ENCODE measurements at places on chromosomes 7 and 10.

DNA sequence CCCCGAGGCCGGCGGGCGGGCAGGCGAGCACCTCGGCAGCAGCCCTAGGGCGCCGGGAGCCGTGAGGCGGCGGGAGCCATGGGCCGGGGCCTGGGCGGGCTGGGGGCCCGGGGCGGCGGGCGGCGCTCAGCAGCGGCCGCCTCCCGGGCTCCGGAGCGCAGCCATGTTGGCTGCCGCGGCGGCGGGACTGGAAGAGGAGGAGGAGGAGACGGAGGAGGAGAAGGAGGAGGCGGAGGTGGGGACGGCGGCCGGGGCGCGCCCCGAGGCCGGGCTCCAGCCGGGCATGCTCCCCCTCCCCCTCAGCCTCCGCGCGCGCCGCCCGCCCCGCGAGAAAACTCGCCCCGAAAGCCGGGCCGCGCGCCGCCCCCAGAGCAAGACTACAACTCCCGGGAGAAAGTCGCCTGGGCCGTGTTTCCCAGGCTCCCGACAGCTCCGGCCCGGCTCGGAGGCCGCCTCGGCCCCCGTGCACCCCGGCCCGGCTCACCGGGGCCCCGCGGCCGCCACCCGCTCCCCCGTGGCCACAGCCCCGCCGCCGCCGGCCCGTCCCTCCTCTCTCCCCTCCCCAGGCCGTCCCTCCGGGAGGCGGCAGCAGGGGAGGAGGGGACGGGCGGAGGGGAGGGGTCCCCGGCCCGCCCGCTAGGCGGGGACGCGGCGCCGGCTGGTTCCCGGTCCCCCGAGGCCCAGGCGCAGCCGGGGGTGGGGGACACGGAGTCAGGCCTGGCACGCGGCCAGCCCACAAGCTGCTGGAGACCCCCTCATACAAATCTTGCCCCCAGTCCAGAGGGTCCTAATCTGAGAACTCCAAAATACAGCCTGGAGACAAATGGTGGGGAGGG lies at the start of gene DLG5:
TSS of gene DLG5 (minus strand) at position 190 of the 836 bp plus-strand sequence. CDS start 235 bp downstream, outside the sequence.
- peak; percentile 67 for DNase-seq

DNA sequence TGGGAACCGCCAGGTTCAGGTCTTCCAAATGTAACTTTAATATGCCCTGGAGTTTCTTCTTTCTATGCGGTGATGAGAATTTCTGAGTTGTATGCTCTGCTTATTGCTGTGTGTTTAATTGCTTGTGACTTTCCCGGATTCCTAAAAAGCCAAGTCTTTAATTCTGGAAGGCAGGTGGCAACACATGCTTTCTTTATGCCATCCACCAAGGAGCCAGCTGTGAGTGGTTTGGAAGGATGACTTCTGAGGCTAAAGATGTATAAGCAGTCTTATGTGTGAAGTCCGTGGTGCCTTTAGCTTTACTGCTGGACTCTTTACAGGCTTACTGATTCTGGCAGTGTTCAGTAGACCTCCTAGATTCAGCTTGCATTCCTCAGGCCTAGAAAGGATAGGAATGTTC lies 3.1 kb downstream of the SDK1 start:
- no peak for DNase-seq

- DNase-seq: no peak
Observed at GRCh38 chr7:27173956-27174873, at the start of gene HOXA10. HOXA10 (minus strand) TSS chr7:27174320; CDS start chr7:27174306, 14 bp downstream.

DNA sequence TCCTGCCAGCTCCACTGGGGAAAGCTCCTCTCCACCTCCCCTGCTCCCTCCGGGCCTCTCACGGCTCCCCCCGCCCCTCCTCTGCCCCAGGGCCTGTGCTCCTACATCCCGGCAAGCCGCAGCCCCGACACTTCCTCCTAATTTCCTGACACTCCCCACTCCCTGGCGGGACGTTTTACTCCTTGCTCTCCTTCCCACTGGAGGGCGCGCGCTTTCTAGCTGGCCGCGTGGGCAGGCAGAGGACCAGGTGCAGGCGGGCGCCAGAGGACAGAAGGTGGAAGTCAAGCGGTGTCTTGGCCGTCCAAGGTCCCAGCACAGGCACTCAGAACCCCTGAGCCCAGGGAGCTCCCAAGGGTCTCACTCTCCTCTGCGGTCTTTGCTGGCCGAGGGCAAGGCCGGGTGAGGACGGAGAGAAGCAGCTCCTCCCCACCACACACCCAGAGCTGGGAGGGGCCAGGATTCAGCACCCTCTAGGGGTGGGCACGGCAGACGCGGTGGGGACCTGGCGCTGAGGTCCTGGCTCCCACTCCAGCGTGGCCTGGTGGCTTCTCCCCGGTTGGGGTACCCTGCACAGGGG lies 19.1 kb downstream of the ADAM8 start:
- peak; percentile 85 for DNase-seq

GRCh38 chr7:48105045-48105444 lies 16.0 kb downstream of the UPP1 start:
- DNase-seq: no peak

GRCh38 chr7:130396109-130396508 lies 15.8 kb downstream of the CPA1 start:
- DNase-seq: no peak

DNA sequence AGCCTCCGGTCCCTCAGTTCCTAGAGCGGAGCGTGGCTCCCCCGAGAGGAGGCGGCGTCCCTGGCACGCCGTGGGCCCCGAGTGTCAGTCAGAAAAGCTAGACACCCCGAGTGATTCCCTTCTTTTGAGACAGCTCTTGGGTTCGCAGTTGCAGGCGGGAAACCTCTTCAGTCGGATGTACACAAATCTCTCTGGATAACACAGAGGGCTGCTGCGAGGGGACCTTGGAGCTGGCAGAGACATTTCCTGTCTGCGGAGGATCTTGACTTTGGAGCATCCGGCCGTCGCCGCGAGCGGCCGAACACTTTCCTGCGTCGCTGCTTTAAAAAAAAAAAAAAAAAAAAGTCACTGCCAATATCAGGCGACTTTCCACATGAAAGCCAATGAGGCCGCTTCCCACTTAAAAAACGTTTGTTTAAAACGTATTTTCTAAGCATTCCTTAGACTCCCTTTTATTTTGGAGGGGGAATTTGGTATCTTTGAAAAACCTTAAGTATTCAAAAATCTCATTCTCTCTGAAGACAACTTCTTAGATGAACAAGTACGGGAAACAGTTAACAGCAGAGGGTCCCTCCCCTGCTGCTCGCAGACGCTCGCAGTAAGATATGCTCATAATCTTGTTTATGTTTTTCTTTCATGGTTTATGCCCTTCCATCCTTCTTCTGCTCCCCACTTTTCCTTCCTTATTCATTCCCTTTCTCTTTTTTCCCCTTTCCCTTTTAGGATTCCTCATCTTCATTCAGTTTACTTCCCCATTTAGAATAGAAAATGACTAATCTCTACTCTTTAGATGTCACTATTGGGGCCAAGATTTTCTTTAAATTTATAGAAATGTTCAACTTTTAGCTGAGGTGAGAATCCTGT lies 10.0 kb downstream of the HHEX start:
- peak; percentile 74 for DNase-seq

DNA sequence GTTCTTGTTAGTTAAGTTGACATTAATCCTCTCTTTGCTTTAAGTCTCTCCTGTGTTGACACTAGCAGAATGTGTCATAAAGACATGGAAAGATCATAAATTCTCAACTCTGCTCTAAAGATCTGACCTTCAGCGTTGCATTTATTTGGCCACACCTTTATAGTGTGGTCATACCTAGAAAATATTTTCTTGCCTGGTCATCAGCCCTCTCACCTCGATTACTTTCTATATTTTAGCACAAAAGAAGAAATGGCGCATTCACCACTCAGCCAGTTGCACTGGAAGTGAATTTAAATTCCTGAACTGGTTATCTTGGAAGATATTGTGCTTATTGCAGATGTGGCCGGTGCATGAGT lies 96.7 kb upstream of the PDCD4 start:
- no peak for DNase-seq

DNA sequence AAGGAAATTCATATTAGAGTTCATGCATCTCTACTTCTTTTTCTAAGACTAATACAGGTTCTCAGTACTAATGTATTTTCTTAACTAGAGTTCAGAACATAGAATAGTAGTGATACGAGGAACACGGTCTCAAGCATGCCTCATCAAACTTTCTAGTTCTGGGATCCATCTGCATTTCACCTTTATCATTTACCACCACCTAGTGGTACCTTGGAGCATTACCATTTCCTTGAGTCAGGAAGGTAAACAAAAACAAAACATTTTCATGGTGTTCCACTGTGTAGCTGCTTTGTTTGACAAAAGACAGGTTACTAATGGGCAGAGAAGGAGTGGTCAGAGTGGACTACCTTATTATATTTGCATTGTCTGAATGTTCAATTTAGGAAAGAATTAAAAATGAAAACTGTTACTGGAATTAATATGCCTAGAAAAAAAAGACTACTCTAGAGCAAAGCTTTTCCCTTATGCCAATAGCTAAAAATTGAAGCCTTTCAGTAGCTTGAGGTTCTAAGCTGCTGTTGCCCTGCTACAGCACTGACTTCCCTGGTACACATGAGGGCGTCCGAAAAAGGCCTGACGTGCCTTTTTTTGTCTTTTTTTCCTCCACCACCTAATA lies 44.5 kb downstream of the STARD3NL start:
- peak; percentile 85 for DNase-seq

- peak; percentile 56 for DNase-seq
Observed at GRCh38 chr10:102644066-102644645, at the start of gene TRIM8. TRIM8 (plus strand) TSS chr10:102644479; CDS start chr10:102644618, 139 bp downstream.

- DNase-seq: no peak
Observed at GRCh38 chr10:62244088-62244487, 24.6 kb downstream of the RTKN2 start.

- DNase-seq: no peak
Observed at GRCh38 chr7:87210506-87210905, 9.0 kb downstream of the TMEM243 start.

- no peak for DNase-seq
Observed at GRCh38 chr7:99033765-99034164, 110.1 kb downstream of the SMURF1 start.

DNA sequence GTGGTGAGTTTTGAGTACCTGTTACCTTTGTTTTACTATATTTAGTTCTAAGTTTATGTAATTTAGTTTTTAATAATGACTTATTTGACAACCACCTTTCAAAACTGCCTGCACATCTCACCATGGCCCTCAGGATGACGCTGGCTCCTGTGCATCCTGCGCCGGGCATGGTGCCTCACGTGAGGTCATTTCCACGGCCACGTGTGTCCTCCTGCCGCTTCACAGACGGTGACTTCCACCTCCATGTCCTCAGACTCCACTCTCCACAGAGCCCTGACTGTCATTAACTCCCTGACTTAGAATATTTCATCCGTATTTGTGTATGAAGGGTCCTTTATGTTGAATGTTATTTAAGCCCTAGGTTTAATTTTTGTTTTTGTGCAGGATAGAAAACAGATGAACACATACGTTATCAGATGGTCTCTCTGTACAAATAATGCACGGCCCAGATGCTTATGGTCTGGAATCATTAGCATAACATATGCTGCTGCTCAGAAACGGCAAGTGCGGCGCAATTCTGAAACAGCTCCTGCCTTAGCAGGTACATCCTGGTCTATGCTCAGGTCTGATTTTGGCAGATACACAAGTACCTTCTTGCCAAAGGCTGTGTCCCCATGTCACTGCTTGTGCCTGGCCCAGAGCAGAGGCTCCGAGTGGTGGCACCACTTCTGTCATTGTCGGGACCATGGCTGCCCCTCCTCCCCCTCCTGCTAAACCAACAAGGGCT lies 155.8 kb downstream of the WDR37 start:
- no peak for DNase-seq
